ENCODE measurements at places on chromosomes 1 and 21.
A peak's percentile ranks its signal among the peaks of the same experiment; 100 is the strongest.

DNA sequence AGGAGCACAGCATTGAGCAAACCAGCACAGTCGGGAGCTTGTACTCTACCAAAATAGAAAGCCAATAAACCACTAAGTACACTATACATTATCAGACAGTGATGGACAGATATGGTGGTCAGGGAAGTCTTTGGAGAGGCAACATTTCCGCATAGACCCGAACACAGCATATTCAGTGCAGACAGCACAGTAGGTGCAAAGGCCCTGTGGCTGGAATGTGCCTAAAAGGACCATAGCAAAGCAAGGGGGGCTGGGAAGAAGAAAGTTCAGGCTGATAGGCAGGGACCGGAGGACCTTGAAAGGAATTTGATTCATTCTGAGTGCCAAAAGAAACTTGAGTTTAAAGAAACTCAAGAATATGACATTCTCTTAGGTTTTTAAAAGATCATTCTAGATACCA lies 92.0 kb upstream of the GALNT2 start:
- no peak for DNase-seq

DNA sequence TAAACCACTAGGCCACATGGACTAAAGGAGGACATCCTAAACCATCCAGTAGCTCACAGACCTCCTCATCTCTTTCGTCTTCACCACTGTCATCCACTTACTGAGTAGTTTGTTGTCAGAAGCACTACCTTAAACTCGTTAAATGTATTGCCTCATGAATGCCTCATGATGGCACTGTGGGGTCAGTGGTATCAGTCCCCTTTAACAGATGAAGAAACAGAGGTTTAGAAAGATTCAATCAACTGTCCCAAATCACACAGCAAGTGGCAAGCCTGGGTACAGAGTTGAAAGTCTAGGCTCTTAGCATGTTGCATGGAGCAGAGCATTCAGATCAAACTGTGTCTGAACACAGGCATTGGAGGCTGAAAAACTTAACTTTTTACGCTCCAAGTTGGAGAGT lies 183.6 kb upstream of the KIAA0040 start:
- DNase-seq, result no peak

- DNase-seq, result no peak
Measured at GRCh38 chr1:163047951-163048659, 21.1 kb upstream of the RGS4 start.

- DNase-seq, result no peak
Measured at GRCh38 chr1:6426972-6427350, 2.4 kb downstream of the ESPN start.

- DNase-seq, result peak; percentile 67
Measured at GRCh38 chr1:213724640-213725536, 262.9 kb upstream of the PROX1 start.
